ENCODE measurements at places on chromosomes 11 and 22.

DNA sequence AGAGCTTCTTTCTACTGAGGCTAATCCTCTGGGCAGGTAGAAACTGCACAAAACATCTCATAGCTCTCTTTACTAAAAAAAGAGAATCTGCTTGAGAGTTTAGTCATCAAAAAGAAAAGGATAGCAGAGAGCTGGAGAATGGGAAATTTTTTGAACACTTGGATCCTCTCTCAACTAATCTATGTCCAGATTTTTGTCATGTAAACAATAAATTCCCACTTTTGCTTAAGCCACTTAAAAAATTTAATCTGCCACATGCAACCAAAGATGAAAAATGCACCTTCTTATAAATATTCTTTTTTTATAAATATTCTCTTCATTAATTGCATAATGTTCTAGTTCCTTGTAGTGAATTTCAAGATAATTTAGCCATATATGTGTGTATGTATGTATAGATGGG, 10.5 kb downstream of the OR5D16 start:
- no peak for DNase-seq

- no peak for DNase-seq
Observed at GRCh38 chr22:20611418-20611817, 104.0 kb downstream of the MED15 start.

DNA sequence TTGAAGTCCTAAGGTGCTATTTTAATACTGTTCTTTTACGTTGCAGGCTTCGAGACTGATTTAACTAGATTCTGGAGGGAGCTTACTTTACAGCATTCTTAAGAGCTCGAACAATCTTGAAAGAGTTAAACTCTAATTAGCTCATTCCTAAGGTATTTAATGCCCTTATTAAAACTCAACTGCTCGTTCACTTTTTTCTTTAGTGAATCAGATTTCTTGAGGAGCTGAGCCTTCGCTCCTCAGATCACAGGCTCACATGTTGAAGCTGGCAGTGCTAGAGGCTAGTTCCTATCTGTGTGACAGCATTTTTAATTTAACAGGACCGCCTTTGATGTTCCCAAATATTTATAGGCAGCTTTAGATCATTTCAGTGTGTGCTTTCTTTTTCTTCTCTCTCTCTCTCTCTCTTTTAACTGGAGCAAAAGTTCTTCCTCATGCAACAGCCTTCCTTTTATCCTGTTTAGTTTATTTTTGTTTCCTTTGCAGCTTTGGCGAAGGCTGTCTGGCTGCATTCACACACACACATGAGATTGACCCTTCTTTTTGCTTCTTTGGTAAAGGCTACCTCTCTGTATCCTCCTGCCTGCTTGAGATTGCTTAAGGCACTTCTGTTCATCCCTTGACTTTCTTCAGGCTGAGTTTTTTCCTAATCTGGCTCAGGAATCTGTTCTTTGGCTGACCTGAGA, 21.0 kb downstream of the ZNRF3 start:
- DNase-seq = no peak

DNA sequence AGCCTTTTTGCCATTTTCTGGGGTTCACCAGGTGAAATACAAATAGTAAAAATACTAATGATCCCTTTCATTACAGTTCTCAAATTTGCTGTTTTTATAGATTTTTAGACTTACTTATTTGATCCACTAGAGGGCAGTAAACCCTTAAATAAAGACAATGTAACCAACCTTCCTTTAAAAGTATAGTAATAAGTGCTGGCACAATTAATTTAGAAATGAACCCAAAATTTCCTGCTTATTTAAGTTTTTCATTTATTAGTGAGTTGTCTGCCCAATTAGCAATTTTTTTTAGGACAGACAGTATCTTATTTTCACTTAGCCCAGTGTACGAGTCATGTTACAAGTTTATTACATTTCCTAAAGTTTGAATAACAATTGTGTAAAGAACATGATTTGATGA, 4.7 kb downstream of the DDIAS start:
- DNase-seq = peak; percentile 24
